Common myeloid progenitor, CD34-positive (primary cell): ENCODE measurements at places on chromosomes 3 and 15.

- no peak for DNase-seq
These were observed 48.8 kb downstream of the ABHD2 start for GRCh38 chr15:89136818-89137772.

DNA sequence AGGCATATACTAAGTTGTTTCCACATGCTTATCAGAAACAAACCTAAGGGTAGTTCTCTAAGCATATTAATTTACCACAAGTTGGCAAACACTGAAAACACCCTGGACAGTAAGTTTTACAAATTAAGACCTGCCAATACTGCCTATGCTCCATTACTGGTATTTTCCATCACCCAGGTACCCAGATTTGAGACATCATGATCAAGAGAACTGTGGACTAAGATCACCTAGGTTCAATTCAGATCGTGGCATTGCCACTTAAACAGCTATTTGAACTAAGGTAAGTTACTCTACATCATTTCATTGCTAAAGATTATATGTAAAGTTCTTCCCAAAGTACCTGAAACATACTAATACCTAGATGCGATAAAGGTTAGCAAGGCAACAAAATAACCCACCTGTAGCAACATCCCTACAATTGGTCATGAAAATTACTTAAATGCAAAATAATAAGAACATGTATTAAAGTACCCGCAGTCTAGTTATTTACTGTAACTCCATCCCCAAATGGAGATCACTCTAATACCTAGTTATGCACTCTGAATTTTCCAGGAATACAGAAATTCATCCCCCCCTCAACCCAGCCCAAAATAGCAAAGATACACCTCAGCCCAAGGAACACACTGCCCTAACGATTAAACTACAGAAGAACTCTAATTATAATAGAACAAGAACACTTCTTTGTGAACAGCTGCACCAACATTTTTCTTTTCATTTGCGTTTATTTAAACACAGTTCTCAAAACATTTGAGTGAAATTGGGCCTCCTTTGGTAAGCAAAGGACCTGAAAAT, 21.6 kb downstream of the TRA2B start:
- no peak for DNase-seq

DNA sequence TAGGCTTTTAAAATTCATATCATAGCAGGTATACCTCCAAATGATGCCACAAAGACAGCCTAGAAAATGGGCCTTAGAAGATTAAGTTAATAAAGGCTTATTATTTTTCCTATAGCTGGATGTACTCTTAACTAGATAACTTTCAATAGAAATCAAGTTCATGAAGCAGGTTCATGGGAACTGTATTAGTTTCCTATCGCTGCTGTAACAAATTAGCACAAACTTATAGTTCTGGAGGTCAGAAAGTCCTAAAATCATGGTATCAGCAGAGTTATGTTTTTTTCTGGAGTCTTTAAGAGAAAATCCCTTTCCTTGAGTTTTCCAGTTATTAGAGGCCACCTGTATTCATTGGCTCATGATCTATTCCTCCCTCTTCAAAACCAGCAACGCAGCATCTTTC, 269.9 kb downstream of the TIGIT start:
- no peak for DNase-seq

DNA sequence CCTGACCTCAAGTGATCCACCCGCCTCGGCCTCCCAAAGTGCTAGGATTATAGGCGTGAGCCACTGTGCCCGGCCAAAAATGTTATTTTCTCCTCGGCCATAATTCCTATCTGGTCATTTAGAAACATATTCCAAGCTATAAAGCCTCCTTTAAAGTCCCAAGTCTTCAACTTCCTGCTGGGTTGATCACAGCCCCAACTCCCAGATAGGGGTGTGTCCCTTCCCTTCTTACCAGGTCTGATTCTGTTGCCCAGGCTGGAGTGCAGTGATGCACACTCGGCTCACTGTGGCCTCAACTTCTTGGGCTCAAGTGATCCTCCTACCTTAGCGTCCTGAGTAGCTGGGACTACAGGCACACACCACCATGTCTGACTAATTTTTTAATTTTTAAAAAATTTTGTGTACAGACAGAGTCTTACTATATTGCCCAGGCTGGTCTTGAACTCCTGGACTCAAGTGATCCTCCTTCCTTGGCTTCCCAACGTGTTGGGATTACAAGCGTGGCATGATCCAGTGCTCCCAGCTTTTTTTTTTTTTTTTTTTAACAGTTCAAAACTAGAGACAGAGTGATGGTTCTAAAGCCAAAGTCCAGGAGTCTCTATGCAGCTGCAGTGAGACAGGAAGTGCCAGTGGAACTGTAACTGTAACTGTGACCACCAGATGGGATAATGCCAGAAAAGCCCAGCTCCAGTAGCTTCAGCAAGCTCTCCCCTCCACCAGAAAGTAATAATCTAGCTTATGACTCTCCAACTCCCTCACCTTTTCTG, 8.2 kb upstream of the PRKAR2A start:
- DNase-seq, result peak; percentile 56

GRCh38 chr3:62436785-62437184, 63.4 kb upstream of the FEZF2 start:
- DNase-seq, result no peak

- DNase-seq, result no peak
These were observed 116.9 kb upstream of the NMNAT3 start for GRCh38 chr3:139794469-139795265.

DNA sequence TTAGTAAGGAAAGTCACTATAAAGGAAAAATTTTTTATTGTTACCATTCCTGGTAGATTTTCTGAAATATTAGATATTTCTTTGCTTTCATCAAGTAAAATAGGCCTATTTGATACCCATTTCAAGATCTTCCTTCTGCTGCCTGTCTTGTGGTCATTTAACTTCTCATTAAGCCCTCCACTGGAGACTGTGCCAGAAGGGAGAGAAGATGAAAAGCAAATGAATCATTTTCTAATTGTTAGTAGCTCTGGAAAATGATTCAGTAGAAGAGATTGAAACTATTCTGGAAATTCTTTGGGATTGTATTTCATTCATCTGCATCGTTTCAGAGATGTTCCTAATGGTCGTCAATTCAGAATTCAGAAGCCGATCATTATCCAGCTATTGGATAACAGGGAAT, 3.2 kb downstream of the KCTD6 start:
- DNase-seq, result no peak
